ENCODE measurements at places on chromosomes 3 and 15.

- H3K36me3 ChIP-seq: no peaks in the 10 kb centered on the region
- no peaks in the 10 kb centered on the region for H3K27me3 ChIP-seq
- DNase-seq: no peak
These were observed 32.5 kb downstream of the CPN2 start for GRCh38 chr3:194318511-194319161.

- H3K4me1 ChIP-seq: peaks cover 27% of the 10 kb centered on the region
- H3K27me3 ChIP-seq: no peaks in the 10 kb centered on the region
These were observed 499.8 kb upstream of the TPRG1 start for GRCh38 chr3:188671971-188672370.

DNA sequence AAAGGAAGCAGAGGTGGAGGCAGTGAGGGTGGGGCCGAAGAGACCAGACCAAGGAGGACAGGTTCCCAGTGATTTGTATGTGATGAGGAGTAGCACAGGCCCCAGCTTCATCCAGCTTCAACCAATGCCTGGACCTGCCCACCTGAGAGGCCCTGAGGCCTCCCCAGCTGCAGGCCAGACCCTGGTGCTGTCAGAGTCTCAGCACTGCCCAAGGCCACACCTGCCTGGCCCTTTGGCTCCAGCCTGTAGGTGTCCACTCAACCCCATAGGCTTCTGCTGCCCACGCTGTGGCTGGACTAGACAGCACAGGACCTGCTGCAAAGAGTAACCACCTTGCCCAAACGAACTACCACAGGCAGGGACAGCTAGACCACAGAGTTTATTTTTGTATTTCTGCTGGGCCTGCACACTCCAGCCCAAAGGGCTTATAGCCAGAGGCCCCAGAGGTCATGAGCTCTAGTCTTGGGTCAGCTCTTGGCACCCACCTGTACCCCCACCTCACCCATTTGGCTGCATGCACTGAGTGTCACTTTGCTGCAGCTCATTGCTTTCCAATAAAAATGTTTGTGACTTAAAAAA lies 81.9 kb upstream of the CDV3 start:
- no peak overlapping the region for H3K4me3 ChIP-seq
- H3K27ac ChIP-seq: no peak overlapping the region
- no peaks in the 10 kb centered on the region for H3K4me1 ChIP-seq
- DNase-seq: no peak
- no peaks in the 10 kb centered on the region for H3K27me3 ChIP-seq

DNA sequence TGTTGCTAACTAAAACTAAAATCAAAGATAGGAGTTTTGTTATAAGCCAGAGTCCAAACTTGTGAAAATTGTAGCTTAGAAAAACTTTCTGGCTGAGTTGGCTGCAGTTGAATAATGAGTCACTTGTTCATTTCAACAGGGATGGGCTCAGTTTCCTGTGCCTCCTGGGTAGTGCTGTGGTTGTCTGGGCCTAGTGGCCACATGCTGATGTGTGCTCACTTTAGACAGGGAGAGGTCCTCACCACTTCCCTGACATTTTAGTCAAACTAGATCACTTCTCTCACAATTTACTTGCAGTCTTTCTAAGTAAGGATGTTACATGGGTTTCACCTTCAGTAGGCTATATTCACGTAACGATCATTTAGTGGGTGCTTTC lies 6.3 kb upstream of the UBE2Q2 start:
- H3K4me1 ChIP-seq: peaks cover 5% of the 10 kb centered on the region
- H3K36me3 ChIP-seq: no peaks in the 10 kb centered on the region
- no peak for DNase-seq
- no peaks in the 10 kb centered on the region for H3K27me3 ChIP-seq
- no peak overlapping the region for H3K4me3 ChIP-seq

DNA sequence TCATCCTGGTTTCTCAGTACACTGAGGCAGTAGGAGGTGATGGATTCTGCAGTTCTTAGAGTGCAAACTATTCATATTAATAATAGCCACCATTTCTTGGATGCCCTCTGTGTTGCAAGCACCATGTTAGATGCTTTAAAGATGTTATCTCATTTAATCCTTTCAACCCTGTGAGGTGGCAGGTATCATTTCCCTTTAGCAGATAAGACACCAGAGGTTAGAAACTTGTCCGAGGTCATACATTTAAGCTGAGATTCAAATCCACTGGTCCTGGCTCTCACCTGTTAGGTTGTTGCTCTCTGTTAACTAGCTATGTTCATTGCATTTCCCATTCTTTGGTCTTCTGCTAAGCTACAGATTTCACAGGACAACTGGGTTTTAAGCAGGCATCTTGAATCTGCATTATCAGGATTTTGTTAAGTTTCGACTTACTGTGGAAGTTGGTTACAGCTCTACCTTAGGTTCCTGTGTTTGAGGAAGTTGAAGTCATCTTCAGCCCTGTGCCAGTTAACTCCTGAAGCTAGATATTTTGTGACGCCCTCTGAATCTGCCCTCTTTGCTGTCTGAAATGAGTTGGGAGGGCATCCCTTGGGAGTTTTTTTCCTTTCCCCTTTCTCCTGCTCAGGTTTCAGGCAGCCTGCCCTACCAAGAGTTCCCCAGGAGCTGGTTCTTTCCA lies 6.4 kb downstream of the PDE8A start:
- no peak overlapping the region for H3K27ac ChIP-seq
- no peaks in the 10 kb centered on the region for H3K36me3 ChIP-seq
- H3K27me3 ChIP-seq: no peaks in the 10 kb centered on the region
- H3K4me3 ChIP-seq: no peak overlapping the region

- H3K27ac ChIP-seq: no peak overlapping the region
- no peaks in the 10 kb centered on the region for H3K4me1 ChIP-seq
- H3K27me3 ChIP-seq: no peaks in the 10 kb centered on the region
- DNase-seq: peak; percentile 4
These were observed 35.1 kb downstream of the CTXND1 start for GRCh38 chr15:80216911-80217310.

GRCh38 chr15:75982468-75982867 lies 29.8 kb downstream of the NRG4 start:
- no peaks in the 10 kb centered on the region for H3K27me3 ChIP-seq
- no peak overlapping the region for H3K4me3 ChIP-seq
- no peak overlapping the region for H3K27ac ChIP-seq
- no peaks in the 10 kb centered on the region for H3K4me1 ChIP-seq
- H3K36me3 ChIP-seq: no peaks in the 10 kb centered on the region

DNA sequence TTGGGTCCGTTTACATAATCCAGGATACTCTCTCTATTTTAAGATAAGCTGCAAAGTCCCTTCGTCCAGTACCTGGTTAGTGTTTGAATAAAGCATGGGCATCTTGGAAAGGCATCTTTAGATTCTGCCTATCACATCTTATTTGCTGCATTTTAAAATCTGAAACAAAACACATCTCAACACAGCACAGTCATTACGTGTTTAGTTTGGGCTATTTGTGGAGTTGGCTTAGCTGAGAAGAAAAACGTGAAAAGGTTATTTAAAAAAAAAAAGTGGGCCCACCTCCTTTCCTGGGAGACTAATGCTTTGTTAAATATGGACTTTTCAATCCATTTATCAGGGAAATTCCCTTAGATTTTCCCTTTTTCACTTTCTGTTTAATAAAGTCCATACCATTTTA lies 174.5 kb upstream of the WNT5A start:
- no peak overlapping the region for H3K4me3 ChIP-seq
- no peak for DNase-seq
- H3K36me3 ChIP-seq: no peaks in the 10 kb centered on the region
- H3K27me3 ChIP-seq: no peaks in the 10 kb centered on the region
- H3K4me1 ChIP-seq: no peaks in the 10 kb centered on the region

- H3K4me1 ChIP-seq: peaks cover 21% of the 10 kb centered on the region
- no peak for DNase-seq
- peak overlapping the region; percentile 58 for H3K27ac ChIP-seq
- no peaks in the 10 kb centered on the region for H3K27me3 ChIP-seq
These were observed 66.2 kb upstream of the CORO2B start for GRCh38 chr15:68512598-68512997.

DNA sequence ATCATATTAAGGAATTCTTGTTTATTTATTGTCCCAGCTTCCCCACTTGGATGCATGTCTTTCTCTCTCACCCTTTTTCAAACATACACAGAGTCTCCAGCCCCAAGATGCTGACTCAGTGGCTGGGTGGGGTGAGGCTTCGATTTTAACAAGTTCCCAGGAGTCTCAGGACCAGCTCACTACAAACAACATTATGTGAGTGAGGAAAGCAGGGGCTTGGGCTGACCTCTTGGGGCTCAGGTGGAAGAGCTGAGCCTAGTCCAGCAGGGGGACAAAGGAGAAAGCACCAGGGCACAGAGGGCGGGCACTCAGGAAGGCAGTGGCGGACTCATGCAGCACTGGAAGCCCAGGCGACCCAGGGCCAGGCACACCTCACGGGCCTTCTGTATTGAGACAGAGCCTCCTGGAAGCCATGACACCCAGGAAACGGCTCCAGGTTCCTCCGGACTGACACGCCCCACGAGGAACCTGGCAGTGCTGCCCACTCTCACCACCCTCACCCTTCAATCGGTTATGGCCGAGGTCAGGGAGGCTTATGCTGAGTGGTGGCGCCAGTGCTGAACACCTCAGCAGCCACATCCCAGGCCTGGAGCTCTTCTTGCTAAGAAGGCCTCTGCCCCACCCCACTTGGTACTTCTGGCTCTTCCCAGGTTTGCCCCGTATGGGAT lies 97.4 kb downstream of the LRIG1 start:
- no peaks in the 10 kb centered on the region for H3K27me3 ChIP-seq
- peaks cover 75% of the 10 kb centered on the region for H3K4me1 ChIP-seq
- no peak overlapping the region for H3K4me3 ChIP-seq
- peak overlapping the region; percentile 77 for H3K27ac ChIP-seq

- H3K4me1 ChIP-seq: peaks cover 9% of the 10 kb centered on the region
- H3K36me3 ChIP-seq: no peaks in the 10 kb centered on the region
- DNase-seq: no peak
- H3K27ac ChIP-seq: no peak overlapping the region
- H3K27me3 ChIP-seq: no peaks in the 10 kb centered on the region
These were observed 91.8 kb upstream of the LMOD3 start for GRCh38 chr3:69214241-69214640.

- peak overlapping the region; percentile 60 for H3K27ac ChIP-seq
- peaks cover 42% of the 10 kb centered on the region for H3K4me1 ChIP-seq
- no peaks in the 10 kb centered on the region for H3K36me3 ChIP-seq
These were observed 91.3 kb downstream of the PRICKLE2 start for GRCh38 chr3:64133987-64134386.

- H3K27ac ChIP-seq: no peak overlapping the region
- H3K4me1 ChIP-seq: peaks cover 23% of the 10 kb centered on the region
- no peak for DNase-seq
- H3K4me3 ChIP-seq: no peak overlapping the region
- H3K36me3 ChIP-seq: no peaks in the 10 kb centered on the region
- H3K27me3 ChIP-seq: no peaks in the 10 kb centered on the region
These were observed 29.0 kb downstream of the PTPN23 start for GRCh38 chr3:47409688-47410416.

GRCh38 chr15:50339717-50340116 lies 15.3 kb downstream of the GABPB1 start:
- no peak overlapping the region for H3K4me3 ChIP-seq
- no peaks in the 10 kb centered on the region for H3K27me3 ChIP-seq
- no peaks in the 10 kb centered on the region for H3K36me3 ChIP-seq
- H3K27ac ChIP-seq: no peak overlapping the region
- no peaks in the 10 kb centered on the region for H3K4me1 ChIP-seq

DNA sequence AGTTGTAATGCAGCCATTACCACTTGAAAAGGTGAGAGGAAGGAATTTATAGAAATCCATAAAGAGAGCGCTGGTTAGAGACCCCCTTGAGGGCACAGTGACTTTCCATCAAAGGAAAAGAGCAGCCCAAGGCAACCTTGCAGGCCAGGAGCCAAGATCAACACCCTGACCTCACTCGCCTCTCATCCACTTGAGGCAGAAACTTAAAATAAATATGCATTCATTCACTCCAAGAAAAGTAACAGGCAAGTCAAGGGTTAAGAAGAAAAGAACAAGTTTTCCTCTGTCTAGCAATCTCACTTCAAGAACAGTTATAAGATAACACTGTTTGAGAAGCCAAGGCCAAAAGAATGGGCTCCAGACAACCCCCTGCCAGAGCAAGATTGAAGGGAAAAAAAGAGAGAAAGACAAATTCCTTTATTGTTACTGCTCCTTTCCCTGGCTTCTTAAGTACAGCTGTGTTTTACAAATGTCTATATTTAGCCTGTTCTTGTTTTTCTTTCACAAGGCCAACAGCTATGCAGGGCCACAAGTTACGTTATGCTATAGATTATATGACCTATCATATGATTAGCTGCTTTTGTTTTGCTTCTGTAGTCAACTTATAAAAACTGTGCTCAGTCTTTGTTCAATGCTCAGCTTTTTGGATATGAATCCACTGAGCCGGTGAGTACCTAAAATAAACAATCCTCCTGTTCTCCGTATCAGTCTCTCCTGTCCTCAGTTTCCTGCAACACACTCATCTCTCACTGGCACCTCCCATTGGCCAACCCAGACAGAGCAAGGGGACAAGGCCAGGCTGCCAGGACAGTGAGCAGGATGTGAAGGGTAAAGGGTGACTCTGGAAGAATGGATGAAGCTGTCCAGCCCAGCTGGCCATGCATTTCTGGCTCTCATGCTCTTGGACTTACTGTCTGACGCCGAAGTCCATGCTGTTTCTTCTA lies 15.8 kb upstream of the SSUH2 start:
- H3K4me1 ChIP-seq: no peaks in the 10 kb centered on the region
- H3K27ac ChIP-seq: no peak overlapping the region
- no peaks in the 10 kb centered on the region for H3K27me3 ChIP-seq
- H3K4me3 ChIP-seq: no peak overlapping the region
- no peak for DNase-seq

DNA sequence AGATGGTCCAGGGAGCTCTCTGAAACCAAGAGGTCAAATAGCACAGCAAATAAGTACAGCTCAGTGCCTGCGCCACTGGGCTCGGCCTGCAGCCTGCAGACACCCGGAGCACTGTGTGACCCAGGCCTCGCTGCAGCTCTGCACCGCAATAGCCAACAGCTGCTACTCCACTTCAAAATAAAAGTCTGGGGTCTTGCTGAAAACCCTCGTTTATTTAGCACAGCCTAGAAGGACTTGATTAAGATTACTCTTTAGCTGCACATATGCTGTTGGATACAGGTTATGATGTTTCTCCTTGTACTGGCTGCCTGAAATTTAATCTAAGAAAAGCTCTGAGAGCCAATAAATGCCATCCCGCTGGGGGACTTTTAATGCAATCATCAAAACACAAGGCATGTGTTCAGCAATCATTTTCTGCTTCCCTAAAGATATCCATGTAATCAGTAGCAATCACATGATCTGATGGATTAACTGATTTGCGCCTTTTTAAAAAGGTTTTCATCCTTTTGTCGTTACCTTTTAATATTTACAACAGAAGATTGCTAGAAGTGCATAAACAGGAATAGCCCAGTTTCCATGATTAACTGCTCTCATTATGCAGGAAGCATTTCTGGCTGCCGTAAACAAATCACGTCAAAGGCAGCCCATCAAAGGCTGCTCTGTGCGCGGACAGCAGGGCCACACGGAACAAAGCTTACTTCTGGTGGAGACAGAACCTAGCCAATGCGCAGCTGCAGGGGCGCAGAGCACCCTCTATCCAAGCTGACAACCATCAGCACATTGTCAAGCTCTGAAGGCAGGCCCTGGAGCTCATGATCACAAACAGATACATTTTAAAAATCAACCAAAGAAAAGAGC lies 58.8 kb downstream of the CLASP2 start:
- H3K4me3 ChIP-seq: peak overlapping the region; percentile 44
- no peaks in the 10 kb centered on the region for H3K27me3 ChIP-seq
- H3K27ac ChIP-seq: peak overlapping the region; percentile 79
- no peak for DNase-seq
- no peaks in the 10 kb centered on the region for H3K36me3 ChIP-seq
